ENCODE measurements at places on chromosomes 13 and 19.

DNA sequence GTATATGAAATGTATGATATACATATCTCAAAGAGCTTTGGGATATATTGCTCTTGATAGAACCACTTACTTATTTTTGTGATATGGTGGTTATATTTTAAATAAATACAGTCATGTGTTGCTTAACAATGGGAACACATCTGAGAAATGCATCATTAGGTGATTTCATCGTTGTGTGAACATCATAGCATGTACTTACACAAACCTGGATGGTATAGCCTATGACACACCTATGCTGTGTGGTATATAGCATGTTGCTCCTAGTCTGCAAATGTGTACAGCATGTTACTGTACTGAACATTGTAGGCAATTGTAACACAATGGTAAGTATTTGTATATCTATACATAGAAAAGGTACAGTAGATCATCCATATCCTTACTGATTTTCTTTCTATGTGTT, 7.7 kb downstream of the RB1 start:
- DNase-seq: no peak

- no peak for DNase-seq
Observed at GRCh38 chr13:43058318-43058674, 34.9 kb downstream of the DNAJC15 start.

DNA sequence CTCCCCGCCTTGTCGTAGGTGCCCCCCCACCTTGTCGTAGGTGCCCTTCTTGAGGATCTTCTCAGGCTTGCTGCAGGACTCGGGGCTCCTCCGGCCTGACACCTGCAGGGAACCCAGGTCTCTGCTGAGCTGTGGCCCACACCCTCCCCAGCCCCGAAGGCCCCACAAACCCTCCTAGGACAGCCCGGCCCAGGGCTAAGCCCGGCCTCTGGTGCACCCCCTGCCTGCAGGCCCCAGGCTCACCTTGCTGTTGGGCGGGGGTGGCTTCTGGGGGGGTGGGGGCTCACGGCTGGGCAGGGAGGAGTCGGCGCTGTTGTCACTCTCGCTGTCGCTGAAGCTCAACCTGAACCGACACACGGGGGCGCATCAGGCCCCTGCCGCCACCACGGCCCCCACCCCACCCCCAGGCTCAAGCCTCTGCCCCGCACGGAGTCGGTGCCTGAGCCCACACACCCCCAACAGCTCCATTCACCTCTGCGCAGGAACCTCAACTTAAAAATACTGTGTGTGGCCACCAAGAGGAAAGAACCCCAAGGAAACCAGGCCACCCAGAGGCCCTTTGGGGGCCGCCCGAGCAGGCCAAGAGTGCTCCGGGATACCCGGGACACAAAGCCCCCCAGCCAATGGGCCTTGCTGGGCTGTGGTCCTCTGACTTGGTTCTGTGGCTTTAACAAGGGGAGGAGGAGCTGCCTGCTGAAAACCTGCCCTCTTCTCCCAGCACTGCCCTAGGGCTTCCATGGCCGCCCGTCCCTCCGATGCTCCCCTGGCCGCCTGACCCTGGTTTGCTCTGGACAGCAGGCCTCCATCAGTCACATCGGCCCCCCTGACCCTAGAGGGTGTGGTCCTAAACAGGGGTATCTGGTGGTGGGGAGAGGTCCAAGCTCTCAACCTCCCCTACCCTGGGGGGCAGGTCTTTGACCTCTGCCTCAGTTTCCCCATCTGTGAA, 65.8 kb downstream of the MLLT1 start:
- DNase-seq: no peak

GRCh38 chr19:15871570-15871969, 26.3 kb downstream of the CYP4F2 start:
- DNase-seq: no peak

DNA sequence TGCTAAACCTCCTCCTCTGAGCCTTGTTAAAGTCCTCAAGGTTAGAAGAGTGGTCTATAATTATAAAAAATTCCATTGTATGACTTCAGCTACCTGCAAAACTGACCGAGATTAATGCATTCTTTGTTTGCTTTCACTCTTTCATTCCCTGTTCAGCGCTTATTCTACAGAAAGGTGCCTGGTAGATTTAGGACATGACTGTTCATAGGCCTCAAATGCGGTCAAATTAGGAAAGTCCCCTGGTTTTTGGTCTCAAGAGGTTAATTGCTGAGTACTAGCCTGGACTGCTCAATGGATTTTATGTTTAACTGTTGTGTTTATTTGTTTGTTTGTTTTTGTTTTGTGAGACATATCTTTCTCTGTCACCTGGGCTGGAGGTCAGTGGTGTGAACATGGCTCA, 35.4 kb downstream of the KL start:
- no peak for DNase-seq

DNA sequence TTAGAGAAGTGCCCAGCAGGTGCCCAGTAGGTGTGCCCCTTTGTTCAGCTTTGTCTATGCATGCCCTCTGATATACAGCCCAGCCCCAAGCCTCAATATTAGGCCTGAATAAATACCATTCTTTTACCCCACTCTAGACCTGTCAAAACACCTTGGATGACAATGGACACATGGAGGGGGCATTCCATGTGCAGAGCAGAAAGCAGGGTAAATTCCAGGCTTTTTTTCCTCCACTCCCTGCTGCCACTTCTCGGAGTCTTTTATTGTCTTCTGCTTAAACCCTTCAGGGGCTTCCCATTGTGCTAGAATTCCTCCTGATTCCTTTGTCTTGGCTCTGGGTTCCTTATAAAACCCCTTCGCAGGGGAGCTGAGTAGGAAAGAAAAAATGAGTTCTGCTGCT, 5.8 kb upstream of the FRY start:
- DNase-seq: no peak

DNA sequence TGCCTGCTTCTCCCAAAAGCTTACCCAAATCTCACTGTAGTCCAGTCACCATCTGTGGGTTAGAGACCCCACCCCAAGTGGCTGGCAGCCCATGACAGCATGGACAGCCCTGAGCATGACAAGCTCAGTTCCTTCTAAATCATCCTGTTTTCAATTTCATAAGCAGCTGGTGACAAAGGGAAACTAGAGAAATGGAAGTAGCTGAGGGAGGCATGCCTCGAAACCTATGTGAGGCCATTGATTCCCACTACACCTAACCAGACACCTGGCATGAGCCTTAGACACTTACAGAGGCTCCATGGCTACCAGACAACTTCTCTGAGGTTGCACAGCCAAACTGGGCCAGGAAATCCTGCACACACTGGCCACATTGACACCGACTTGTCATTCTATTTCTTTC, 56.2 kb downstream of the ABCC4 start:
- DNase-seq: no peak

DNA sequence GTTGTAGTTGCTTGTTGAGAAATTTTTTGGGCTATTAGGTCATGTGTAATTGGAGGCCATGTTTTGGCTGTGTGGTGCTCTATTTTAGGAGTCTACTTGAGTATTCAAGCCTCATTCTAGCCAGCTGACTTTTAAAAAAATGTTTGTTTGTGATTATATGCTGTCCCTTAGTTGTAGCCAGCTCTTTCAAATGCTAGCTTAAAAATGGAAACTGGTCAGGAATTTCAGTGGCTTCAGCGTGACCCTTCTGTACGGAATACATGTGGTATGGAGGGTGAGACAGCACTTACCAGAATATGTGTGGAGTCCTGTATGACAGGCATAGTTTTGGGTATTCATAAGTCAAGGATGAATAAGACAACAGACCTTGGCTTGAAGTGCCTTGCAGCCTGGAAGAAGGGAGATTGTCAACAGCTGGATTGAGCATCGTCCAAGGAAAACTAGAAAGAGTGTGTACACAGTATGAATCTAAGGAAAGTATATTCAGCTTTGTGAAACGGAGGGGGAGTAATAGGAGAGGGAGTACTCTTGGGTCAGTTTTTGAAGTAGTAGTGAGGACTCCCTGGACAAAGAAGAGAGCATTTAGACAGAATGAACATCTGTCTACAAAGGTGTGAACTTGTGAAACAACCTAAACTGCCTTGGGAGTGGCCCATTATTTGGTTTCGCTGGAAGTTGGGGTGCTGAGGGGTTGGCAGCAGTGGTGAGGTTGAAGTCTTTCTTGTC, 20.0 kb upstream of the WTIP start:
- DNase-seq: no peak

GRCh38 chr19:47151627-47152026, 21.0 kb downstream of the SAE1 start:
- no peak for DNase-seq

GRCh38 chr13:99270518-99270917, 12.3 kb upstream of the GPR18 start:
- DNase-seq: no peak

DNA sequence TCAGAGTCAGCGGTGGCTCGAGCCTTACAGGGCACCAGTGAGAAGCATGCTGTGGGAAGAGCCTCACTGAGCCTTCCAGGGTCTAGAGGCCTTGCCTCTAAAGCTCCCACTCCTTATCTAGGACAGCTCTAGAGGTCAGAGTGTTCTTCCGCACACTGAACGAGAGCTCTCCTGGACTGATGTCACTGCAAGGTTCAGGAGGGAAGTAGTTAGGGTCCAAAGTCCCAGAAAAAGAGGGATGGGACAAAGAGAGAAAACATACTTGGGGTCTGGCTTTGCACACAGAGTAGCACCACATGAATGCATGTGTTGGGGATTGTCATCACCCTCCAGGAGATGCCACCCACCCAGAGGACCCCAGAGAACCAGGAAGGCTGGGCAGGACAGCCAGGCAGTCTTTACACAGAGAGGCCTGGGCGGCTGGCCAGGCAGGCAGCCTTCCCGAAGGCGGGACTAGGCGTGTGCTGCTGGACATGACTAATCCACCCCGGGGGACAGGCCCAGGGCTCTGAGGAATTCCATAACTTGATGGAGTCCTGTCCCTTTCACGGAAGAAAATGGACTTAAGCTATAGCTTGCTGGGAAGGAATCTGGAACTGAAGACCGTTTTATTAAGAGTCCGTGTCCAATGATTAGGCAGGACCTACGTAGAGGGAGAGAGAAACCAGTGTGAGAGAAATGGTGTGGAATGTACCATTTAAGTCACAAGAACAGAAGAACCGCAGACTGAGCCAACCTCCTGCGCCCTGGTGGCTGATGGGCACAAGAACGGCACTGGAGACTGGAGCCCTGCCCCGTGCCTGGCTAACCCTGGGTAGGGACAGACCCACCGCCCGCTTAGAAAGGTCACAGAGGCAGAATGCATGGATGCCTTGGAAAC, 16.6 kb upstream of the EPHX3 start:
- DNase-seq: peak; percentile 54

- no peak for DNase-seq
Observed at GRCh38 chr13:76239031-76239680, 603.0 kb downstream of the LMO7 start.

GRCh38 chr19:13100031-13100588, 2.5 kb downstream of the LYL1 start:
- DNase-seq: peak; percentile 31

DNA sequence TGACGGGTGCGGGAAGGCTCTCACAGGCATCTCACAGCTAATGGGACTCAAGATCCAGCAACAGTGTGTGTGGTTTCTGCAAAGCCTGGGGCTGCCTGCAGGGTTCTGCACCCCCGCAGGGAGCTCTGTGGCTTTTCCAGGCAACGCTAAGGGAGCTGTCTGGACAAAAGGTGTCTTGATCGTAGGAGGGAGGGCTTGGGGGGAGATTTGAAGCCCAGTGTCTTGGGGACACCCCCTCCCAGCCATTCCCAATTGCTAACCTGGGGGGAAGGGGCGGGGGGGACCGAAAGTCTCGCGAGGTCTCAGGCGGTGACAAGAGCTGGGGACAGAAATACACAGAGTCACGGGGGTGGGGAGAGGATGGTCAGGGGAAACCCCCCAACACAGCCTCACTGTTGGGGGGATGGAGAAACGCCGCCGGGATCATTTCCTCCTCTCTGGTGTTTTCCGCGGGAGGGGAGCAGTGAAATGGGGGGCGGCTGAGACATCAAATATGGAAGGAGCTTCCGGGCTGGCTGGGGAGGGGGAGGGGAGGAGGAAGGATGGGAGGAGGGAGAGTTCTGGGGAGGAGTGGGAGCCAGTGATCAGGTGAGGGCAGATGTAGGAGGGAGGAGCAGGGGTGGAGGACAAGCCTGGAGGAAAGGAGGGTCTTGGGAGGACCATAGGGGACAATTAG, 13.3 kb downstream of the KCNC3 start:
- no peak for DNase-seq

DNA sequence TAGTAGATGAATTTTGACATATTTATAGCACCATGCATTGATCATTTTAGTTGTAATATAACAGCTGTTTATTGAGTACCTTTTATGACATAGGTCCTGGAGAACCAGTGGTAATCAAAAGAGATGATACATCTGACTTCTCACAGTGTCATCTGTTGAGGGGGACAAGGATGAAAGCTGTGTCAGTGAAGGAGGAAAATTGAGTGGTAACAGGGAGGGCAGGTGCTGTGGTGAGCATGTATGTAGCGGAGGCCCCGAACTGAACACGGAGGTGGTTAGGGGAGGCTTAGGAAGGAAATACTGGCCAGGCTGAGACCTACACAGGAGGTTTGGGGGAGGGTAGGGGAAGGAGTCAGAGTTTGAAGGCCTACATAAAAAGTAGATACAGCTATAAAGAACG, 199.7 kb downstream of the GGACT start:
- DNase-seq: no peak

DNA sequence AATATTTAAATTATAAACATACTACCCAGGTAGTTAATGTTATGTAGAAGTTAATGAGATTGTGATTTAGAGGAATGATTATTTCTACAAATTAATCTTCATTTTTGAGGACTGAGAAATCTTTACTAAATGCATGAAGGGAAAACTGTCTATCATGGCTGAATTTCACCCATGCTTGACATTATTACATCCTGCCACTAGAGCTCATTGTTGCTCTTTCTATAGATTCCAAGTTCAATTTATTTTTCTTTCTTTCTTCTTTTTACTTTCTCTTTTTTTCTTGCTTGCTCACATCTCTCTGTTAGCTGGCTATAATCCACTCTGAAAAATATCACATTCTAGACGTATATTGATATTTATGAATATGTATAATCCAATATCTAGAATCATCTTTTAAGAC, 505.0 kb upstream of the KLHL1 start:
- DNase-seq: no peak

DNA sequence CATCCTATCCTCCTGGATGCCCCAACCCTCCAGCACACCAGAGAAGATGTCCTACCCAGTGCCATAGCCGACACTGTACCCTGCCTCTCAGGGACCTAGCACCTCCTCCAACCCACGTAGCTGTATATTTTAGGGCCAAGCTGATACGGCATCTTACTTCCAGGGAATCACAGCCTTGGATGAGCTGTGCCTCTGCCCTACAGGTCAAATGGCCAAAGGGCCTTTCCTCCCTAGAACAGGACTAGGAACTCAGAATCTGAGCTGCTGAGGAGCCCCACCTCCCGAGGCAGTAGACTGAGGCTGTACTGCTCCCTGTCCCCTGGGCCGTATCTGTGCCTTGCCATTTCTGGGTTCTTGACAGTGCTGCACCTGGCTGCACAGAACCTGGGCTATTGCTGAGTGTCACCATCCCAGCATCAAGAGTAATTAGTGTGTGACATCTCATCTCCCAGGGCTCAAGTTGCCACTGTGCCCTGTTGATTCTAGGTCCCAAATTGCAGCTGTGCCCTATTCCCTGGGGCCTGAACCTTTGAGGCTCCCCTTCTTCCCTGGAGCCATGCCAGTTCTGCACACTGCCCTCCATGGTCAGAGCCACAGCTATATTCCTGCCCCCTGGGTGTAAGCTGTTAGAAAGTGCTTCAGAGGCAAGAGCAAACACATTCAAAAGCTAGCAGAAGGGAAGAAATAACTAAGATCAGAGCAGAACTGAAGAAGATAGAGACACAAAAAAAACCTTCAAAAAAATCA, 41.0 kb downstream of the VWA8 start:
- DNase-seq: no peak
